Astrocyte (in vitro differentiated cells and primary cell): ENCODE measurements at places on chromosomes 2 and 18.

DNA sequence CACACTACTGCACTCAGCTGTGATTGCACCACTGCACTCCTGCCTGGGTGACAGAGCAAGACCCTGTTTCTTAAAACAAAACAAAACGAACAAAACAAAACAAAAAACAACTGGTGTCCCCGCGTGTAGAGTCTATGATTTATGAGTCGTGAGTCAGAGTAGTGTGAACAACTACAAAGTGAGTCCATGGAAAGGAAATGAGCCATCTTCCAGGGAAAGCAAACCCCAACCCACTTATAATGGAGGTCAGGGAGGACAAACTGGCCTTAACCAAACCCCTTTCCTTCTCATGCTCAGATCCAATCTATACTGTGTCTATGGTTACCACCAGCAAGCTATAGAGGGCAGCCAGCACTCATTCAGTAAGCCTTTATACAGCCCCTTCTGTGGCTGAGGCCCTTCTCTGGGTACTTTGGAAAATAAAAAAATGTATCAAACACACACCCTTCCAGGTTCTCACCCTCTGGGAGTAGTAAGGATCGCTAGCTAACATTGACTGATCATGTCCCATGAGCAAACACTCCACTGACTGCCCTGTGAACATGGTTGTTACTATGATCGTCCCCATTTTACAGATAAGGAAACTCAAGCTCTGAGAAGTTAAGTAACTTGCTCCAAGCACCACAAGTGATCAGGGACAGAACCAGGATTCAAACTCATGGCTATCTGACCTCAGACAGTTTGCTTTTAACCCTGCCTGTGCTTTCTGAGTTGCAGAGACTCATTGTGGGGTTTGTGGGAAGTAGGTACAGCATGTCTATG is 24.7 kb upstream of the COLEC12 start:
- no peak overlapping the region for H3K4me3 ChIP-seq
- peaks cover 13% of the 10 kb centered on the region for H3K4me1 ChIP-seq
- no peaks in the 10 kb centered on the region for H3K36me3 ChIP-seq
- DNase-seq: peak; percentile 81

GRCh38 chr2:11984316-11985158 is 238.1 kb downstream of the LPIN1 start:
- no peak overlapping the region for H3K4me3 ChIP-seq
- H3K27me3 ChIP-seq: no peaks in the 10 kb centered on the region
- DNase-seq: no peak
- no peaks in the 10 kb centered on the region for H3K36me3 ChIP-seq
- no peaks in the 10 kb centered on the region for H3K4me1 ChIP-seq

DNA sequence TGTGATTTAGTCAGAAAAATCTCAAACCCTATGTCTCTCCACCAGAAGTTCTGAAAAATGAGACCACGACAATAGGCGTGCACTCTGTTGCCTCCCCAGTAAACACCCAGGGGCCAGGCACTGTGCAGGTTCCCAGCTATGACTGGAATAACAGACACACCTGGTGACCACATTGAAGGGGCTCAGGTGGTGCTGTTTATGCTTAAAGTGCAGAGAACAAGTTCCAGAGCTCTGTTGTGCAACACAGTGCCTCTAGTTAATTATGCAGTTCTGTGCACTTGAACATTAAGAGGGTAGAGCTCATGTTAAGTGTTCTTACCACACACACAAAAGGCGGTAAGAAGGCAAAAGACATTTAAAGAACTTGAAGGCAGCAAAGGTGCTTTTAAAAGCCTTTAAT is 52.6 kb upstream of the AFF3 start:
- no peaks in the 10 kb centered on the region for H3K27me3 ChIP-seq
- no peak for DNase-seq
- H3K4me1 ChIP-seq: peaks cover 23% of the 10 kb centered on the region
- no peak overlapping the region for H3K4me3 ChIP-seq

GRCh38 chr18:13611601-13612195 is 114.7 kb downstream of the FAM210A start:
- peaks cover 15% of the 10 kb centered on the region for H3K27me3 ChIP-seq
- peaks cover 15% of the 10 kb centered on the region for H3K4me1 ChIP-seq
- no peaks in the 10 kb centered on the region for H3K36me3 ChIP-seq
- peak overlapping the region; percentile 34 for H3K4me3 ChIP-seq
- no peak overlapping the region for H3K27ac ChIP-seq

GRCh38 chr2:127157651-127158485 is 50.9 kb upstream of the BIN1 start:
- no peaks in the 10 kb centered on the region for H3K27me3 ChIP-seq
- H3K4me3 ChIP-seq: no peak overlapping the region
- H3K36me3 ChIP-seq: no peaks in the 10 kb centered on the region
- peaks cover 29% of the 10 kb centered on the region for H3K4me1 ChIP-seq

GRCh38 chr2:120528051-120528692 is 182.2 kb downstream of the INHBB start:
- H3K4me1 ChIP-seq: peaks cover 5% of the 10 kb centered on the region
- H3K4me3 ChIP-seq: no peak overlapping the region
- no peak overlapping the region for H3K27ac ChIP-seq
- H3K36me3 ChIP-seq: no peaks in the 10 kb centered on the region
- DNase-seq: no peak

GRCh38 chr18:26783170-26783569 is 82.3 kb downstream of the AQP4 start:
- H3K27ac ChIP-seq: no peak overlapping the region
- H3K36me3 ChIP-seq: no peaks in the 10 kb centered on the region
- no peaks in the 10 kb centered on the region for H3K4me1 ChIP-seq
- DNase-seq: no peak
- peaks cover 3% of the 10 kb centered on the region for H3K27me3 ChIP-seq
- H3K4me3 ChIP-seq: no peak overlapping the region

DNA sequence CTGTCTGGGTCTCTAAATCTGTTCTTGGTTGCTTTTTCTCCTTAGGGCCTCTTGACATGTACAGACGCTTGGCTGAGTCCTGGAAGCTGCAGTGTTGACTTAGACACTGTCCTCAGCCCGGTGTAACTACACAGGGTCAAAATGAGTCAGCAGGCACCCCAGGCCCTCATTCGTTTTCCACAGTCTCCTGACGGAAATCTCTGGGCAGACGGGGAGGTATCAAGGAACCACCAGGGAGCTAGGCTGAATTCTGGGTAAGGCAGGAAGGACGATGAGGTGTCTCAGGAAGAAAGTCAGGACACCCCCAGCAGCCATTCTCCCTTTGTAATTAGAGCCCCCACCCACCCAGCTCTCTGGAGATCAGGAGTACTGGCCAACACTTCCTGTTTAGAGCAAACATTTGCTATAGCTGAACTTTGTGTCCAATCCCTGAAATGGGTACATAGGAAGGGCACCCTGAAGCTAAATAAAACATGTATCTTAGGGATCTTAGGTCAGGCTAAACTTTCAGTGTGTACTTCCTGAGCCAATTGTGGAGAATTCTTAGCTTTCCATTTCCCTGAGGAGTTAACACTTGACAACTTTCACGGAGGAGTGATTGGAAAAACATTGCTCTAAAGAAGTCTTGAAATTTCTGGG is 23.9 kb upstream of the EPAS1 start:
- H3K4me3 ChIP-seq: no peak overlapping the region
- no peaks in the 10 kb centered on the region for H3K36me3 ChIP-seq
- peaks cover 35% of the 10 kb centered on the region for H3K4me1 ChIP-seq

DNA sequence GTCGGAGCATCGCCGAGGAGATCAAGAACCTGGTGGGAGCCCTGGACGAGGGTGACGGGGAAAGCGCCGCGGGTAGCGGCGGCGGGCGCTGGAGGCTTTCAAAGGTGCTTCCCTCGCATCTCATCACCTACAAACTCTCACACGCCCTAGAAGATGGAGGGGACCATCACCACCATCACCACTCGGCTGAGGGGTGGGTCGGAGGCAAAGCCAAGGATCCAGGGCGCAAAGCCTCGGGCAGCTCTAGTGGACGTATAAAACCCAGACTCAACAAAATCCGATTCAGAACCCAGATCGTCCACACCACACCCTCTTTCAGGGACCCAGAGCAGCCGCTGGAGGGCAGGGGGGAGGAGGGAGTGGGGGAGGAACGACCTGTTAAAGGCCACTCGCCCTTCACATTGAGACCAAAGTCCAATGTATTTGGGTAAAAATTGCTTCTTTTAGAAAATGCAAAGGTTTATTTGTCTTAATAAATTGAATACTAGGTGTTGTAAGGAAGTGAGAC is 1.5 kb downstream of the SOWAHC start:
- DNase-seq: no peak
- H3K4me1 ChIP-seq: peaks cover 20% of the 10 kb centered on the region
- no peaks in the 10 kb centered on the region for H3K36me3 ChIP-seq
- H3K4me3 ChIP-seq: peak overlapping the region; percentile 68
- H3K27me3 ChIP-seq: no peaks in the 10 kb centered on the region

GRCh38 chr18:13622751-13623150 is 103.6 kb downstream of the FAM210A start:
- H3K4me3 ChIP-seq: no peak overlapping the region
- H3K4me1 ChIP-seq: no peaks in the 10 kb centered on the region
- no peak overlapping the region for H3K27ac ChIP-seq
- no peaks in the 10 kb centered on the region for H3K36me3 ChIP-seq
- DNase-seq: no peak
